ENCODE measurements at places on chromosomes 3 and 15. TPM values are rescaled to one million over a fixed set of nuclear protein-coding genes. Genes with fewer than 3 reads are reported as not detected.

TTC21A gene
- total RNA-seq, result 0.90 TPM

ITGA11 gene
- 30.9 TPM for total RNA-seq

CACNA1D gene
- not detected for total RNA-seq

FSIP1 gene
- 0.97 TPM for total RNA-seq

PLA2G4D gene
- total RNA-seq, result not detected

SPINT1 gene
- total RNA-seq, result 0.81 TPM

TMEM45A gene
- 277 TPM for total RNA-seq

STAB1 gene
- total RNA-seq, result 7.1 TPM

CNTN6 gene
- not detected for total RNA-seq

GOLGA8J gene
- not detected for total RNA-seq

ISLR gene
- 89.9 TPM for total RNA-seq

WDR73 gene
- 16.8 TPM for total RNA-seq

MFSD1 gene
- 65.6 TPM for total RNA-seq

CIDEC gene
- total RNA-seq, result 0.18 TPM

SCAANT1 gene
- total RNA-seq, result not detected

LINGO1 gene
- total RNA-seq, result 2.7 TPM

DZIP1L gene
- 3.9 TPM for total RNA-seq

SERPINI2 gene
- total RNA-seq, result not detected

DAZL gene
- not detected for total RNA-seq

AGBL1 gene
- not detected for total RNA-seq

LRRIQ4 gene
- not detected for total RNA-seq

OR5K2 gene
- not detected for total RNA-seq

NPAP1 gene
- not detected for total RNA-seq

GOLGA8Q gene
- total RNA-seq, result not detected

TNFAIP8L3 gene
- 3.8 TPM for total RNA-seq

SLC51A gene
- not detected for total RNA-seq

SI gene
- total RNA-seq, result not detected

SEMA3F gene
- 6.5 TPM for total RNA-seq

ZPLD1 gene
- not detected for total RNA-seq

GRIP2 gene
- under 0.01 TPM for total RNA-seq

VEPH1 gene
- total RNA-seq, result 29.3 TPM

IL5RA gene
- total RNA-seq, result not detected

CYP8B1 gene
- total RNA-seq, result not detected

INSYN1 gene
- 2.9 TPM for total RNA-seq

LRRC28 gene
- total RNA-seq, result 19.9 TPM

SLCO2A1 gene
- 4.5 TPM for total RNA-seq

SST gene
- total RNA-seq, result not detected

CEP70 gene
- 7.3 TPM for total RNA-seq

INTS14 gene
- total RNA-seq, result 28.7 TPM

CASR gene
- not detected for total RNA-seq

FHIT gene
- total RNA-seq, result 1.1 TPM

WNT7A gene
- total RNA-seq, result not detected

PLA2G4F gene
- not detected for total RNA-seq

CDCP1 gene
- total RNA-seq, result 1.8 TPM

PRR20G gene
- total RNA-seq, result not detected

All from cardiac atrium fibroblast (primary cell).